ENCODE measurements at places on chromosomes 1 and 21.

DNA sequence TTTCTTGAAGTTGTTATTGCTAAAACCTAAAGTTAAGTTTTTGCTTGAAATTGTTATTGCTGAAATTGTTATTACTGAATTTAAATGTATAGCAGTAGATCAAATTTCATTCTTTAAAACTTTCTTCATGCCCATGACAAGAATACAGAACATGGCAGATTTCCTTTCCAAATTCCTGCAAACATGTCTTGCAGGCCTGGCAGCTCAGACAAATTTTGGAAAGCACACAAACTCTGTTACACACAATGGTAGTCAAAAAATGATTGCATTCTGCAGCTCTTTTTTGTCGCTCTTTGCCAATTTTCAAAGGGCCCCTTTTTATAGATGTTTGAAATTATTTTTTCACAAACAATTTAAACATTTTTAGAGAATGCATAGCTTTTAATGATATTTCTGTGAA, 1292.3 kb upstream of the B3GALT2 start:
- DNase-seq = no peak

DNA sequence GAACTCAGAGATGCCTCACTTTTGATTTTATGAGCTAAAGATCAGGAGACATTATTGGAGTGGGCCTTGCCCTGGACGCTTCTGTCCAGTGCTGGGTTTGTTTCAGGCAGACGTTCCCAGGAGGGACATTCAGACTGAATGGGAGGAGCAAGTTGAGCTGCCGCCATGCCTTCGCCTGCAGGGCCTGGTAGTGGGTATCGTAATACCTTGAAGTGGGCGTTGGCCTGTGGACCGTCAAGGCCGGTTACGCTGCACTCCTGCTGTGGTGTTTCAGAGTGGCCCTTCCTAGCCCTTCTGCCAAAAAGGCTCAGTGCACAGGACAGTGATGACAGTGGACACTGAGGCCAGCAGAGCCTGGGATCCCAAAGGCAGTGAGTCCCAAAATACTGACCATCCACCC, 1.6 kb downstream of the FAM3B start:
- DNase-seq = no peak

DNA sequence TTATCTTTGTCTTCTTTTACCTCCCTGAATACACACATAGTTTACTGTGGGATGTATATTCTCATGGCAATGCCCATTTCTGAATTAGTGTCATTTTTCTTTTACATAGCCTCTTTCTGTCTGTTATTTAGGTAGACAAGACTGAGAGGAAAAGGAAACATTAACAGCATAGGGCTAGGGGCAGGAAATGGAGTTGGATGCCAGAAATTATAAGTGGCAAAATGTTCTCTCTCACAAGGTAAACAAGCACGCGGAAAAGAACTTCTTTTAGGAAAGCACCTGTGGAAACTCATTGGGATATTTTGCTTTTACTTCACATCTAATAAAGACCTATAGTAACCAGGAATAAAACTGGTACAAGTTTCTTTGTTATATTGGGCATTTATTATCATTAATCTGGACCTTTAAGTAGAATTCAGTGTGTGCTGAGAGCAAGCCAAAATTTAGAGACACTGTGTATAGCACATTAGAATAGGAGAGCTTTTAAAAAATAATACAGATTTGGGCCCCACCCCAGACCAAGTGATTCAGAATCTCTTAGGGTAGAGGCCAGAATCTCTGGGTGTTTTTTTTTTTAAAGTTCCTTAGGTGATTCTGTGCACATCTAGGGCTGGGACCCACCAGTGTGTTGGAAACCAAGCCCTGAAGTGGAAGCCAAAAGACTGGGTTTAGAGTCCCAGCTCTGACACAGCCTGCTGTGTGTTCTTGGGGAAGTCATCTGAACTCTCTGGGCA, 32.7 kb downstream of the S100A10 start:
- DNase-seq = no peak

GRCh38 chr1:32992489-32993323, 28.1 kb upstream of the RNF19B start:
- DNase-seq = peak; percentile 59

DNA sequence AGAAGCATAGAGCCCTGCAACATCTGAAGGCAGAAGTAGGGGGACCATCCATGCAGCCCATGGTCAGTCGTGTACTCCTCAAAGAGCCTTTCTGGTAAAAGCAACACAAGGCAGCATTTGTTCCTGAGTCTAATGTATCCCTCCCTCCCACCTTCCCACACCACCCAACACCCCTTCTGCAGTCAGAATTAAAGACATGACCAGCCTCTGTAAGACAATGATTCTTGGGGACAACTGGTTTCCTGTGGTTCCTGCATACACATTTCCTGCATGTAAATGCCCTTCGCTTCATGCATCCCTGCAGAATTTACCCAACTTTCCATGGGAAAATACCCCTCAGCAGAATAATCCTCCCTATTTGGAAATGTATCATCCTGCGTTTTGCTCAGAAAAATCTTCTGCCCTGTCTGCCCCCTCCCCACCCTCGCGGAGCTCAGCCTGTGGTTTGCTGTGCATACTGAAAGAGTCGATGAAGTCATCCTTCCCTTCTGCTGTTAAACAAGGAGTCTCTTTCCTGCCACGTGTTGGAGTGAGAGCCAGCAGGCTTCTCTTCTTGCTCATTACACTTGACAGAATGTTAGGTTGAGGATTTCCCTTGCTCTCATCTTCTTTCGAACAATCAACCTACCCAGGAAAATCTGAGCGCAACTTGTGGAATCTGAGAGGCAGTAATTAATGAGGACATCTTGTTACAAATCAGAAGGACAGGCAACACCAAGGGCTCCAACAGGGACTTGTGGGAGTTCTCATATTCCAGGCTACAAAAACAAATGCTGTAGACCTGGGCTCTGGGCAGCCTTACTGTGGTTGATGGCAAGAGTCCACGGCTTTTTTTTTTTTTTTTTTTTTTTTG, 4.7 kb downstream of the TNN start:
- DNase-seq = no peak
